Endodermal cell (in vitro differentiated cells): ENCODE measurements at places on chromosomes 2 and 18. TPM values are rescaled to one million over a fixed set of nuclear protein-coding genes. Genes with fewer than 3 reads are reported as not detected.

SFTPB gene
- not detected in 3 replicates for total RNA-seq

ALPG gene
- total RNA-seq = 0.09 TPM in 1 of 2 replicates, not detected in the other

AFF3 gene
- 0.42 to 0.62 TPM (median 0.57 TPM) in 3 replicates for total RNA-seq

DNA sequence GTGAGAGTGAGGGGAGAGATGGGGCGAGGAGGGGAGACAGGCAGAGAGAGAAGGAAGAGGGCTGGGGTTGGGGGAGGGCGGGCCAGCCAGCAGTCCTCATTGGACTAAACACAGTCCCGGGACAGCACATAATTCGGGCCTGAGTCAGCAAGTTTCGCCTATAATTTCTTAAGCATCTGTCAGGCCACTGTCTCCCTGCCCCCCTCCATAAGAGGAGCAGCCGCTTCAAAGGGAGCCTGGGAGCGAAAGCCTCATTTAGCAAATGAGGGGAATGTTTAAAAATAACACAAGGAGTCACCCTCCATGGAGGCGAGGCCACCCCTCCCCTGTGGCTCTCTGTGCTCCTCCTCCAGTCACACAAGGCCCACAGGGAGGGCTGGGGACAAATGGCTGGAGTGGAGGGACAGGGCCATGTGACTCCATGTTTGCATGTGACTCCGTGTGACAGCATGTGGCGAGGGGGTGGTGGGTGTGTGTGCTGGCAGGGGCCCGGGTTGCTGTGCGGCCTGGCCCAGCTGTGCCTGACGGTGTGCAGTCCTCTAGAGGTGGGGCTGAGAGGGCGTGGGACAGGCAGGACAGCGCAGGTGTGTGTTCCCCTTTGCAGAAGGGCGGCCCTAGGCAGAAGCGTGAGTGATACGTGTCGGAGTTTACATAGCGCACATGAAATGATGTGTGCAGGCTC lies 162.4 kb downstream of the CELF4 start:
- DNase-seq = peak; percentile 74

DNA sequence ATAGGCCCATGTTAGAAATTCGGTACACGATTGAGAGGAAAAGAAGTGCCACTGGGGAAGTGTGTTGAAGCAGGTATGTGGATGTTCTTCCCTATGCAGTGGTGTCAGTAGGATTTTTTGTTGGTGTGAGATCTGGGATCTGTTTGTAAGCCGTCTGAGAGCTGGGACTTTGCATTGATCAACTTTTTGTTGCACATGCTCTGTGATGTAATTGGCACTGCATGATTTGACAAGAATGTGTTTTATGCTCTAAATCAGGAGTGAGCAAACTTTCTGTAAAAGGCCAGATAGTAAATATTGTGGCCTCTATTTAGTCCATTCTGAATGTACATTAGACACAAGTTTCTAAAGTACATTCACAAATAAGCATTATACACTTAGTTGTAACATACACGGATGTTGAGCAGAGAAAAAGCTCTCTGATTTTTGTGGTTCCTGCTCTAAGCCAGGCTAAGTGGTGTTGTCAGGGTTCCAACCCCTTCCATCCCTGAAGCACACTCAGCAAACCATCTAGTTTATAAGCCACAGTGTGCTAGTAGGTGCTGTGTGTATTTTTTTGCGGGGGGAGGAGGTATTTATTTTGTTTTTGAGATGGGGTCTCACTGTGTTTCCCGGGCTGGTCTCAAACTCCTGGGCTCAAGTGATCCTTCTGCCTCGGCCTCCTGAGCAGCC lies 235.6 kb downstream of the NEDD4L start:
- DNase-seq = no peak

- no peak for DNase-seq
Observed at GRCh38 chr18:55484773-55485172, 103.2 kb downstream of the TCF4 start.

- no peak for DNase-seq
Observed at GRCh38 chr18:46842583-46842982, 74.7 kb downstream of the PIAS2 start.

GRCh38 chr2:28362991-28363521 lies 29.6 kb upstream of the FOSL2 start:
- DNase-seq = peak; percentile 74
